ENCODE measurements at places on chromosomes 1 and 21. TPM values are rescaled to one million over a fixed set of nuclear protein-coding genes. Genes with fewer than 3 reads are reported as not detected.

The DPT gene
- total RNA-seq: 266 TPM

DNA sequence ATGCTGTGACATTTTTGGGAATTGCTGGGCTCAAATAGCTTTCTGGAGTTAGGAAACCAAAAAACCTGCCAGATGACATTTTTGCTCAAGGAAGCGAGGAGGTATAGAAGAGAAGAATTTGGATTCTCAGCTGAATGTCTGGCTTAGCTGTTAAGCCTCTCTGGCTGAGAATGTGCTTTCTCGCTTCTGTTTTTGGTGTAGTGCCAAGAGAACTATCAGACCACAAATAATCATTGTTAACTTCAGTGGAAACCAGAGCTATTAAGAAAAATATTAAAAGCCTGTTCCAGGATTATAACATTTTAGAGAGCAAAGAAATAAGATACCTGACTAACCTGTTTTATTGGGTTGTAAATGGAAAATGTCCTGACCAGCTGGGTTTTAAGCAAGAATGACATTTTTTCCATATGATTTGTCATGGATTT is 39.5 kb upstream of the DIPK1A start:
- no peak for DNase-seq

- no peak for DNase-seq
Observed at GRCh38 chr1:192379554-192379953, 62.8 kb downstream of the RGS21 start.

DNA sequence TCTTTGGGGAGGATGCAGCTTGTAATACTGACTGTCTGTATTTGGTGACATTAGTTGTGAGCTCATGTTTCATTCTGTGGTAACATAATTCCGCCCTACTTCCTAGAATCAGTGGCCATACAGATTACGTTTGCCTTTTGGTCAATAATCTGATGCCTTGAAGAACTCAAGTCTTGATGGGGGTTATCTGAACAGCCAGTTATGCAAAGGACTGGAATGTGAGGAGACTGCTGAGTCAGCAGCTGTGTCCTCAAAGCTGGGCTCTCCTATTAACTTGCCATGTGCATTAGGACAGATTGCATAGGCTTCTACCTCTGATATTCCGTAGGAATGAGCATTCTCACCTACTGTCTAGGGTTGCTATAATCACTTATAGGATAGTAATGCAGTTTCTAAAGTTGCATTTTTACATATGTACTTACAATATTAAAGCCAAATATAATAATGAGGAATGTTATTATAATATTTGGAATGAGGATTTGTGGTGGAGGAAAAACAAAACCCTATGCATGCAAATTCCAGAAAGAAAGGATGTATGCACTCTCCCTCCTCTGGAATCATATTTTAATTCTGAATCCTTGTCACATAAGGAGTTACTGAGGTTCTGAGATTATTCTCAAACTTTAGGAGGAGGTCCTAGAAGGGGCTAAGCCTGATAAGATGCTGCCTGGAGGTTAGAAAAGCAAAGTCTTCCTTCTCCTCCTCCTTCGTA is 116.0 kb downstream of the NOS1AP start:
- DNase-seq: no peak

GRCh38 chr1:15833842-15834405 is 13.6 kb upstream of the SPEN start:
- DNase-seq: no peak

DNA sequence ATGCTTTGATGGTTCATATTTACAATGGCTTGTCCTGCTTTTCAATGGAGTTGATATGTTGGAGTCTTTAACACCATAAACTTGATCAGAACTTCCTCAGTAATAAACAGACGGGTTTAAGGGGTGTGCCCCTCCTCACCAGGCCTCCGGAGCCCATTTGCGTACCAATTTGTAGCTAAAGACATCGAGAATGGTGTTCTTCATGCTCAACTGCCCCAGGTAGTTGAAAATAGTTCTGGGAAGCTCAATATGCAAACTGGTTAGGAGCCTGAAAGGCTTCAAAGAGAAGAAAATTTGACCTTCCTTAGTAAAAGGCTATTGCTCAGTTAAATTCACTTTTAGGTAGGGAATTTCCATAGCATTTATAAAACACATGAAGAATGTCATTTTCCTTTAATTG is 68.1 kb upstream of the RRP15 start:
- no peak for DNase-seq

DNA sequence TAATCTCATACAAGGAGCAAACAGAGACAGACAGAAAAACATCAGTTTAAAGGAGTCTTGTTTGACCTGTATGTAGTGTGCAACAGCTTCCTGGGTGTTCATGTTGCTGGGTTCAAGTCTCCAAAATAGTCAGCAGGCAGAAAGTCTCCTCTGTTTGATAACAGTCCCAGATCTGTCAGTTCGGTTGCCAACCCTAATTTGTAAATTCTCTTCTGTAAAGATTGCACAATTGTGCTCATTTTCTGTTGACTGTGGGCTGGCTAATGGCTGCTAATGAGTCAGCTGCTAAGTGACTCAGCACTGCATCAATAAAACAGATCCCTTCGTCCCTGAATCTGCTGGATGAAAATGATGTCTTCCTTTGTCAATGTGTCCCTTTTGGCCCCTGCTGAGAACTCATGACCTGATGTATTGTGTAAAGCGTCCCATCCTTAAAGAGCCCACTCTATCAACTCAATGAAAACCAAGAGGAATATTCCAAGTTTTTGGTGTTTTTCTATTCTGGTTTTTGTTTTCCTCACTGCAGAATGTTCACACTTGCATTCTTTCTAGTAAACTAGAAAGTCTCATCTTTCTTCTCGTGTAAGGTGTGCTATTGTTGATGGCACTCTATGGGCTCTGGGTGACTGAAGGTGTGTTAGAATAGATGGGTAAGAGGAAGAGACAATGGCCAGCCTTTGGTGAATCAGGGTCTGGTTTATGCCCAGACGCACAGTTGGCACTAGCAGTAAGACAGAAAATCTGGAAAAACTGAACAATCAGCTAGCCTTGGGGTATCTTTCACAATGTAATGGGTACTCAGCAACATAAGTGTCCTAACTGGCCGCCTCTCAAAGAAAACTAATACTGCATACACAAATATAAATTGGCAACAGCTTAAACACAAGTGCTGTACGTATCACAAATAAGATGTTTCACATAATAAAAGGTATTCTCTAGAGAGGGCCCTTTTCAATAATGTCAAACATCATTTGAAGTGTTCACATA is 75.1 kb upstream of the SIPA1L2 start:
- peak; percentile 88 for DNase-seq

GRCh38 chr1:19427087-19427781 is 58.1 kb downstream of the CAPZB start:
- peak; percentile 82 for DNase-seq
